ENCODE measurements at places on chromosomes 4 and X. TPM values are rescaled to one million over a fixed set of nuclear protein-coding genes. Genes with fewer than 3 reads are reported as not detected.
A peak's percentile ranks its signal among the peaks of the same experiment; 100 is the strongest.

DNA sequence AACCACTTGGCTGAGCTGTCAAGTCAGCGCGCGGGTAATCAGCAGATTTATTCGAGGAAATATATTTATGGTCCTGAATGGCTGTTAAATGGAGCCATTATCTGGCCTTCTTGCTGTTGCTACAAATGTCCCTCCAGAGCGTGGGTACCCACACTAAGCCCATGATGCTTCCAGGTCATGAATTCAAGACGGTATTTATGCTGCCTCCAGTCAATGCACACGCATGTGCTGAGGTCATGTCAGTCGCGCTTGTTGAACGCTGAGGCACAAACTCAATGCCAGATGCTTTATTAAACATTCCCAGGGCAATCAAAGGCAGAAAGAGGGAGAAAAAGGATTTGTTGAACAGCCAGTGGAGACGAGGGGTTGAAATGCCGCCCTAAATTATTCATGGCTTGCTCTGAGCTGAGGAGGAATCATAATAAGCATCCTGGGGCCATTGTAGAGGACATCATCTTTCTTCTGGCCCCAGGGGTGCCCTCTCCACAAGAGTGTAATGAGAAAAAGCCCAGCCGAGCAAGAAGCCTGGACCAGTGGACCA, 36.1 kb upstream of the CLDN24 start:
- DNase-seq, result no peak

GRCh38 chr4:80382090-80382832, 46.7 kb downstream of the CFAP299 start:
- no peak for DNase-seq

CAMK2D gene
- 97.2 TPM for total RNA-seq

SSX2B gene
- not detected for total RNA-seq

DNA sequence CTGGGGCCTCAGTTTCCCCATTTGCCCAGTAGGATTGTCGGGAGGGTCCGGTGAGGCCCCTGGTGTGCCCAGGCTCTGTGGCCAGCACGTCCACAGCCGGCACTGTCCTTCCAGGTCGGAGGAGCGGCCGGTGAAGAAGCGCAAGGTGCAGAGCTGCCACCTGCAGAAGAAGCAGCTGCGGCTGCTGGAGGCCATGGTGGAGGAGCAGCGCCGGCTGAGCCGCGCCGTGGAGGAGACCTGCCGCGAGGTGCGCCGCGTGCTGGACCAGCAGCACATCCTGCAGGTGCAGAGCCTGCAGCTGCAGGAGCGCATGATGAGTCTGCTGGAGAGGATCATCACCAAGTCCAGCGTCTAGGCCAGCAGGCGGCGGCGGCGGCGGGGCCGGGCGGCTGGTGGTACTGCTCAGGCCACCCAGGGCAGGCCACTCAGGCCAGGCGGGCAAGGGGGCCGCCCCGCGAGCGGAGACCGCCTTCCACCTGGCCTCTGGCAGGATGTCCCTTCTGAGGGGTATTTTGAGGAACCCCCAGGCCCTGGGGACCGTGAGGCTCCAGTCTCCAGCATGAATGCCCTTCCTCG, 6.7 kb downstream of the MSANTD1 start:
- no peak for DNase-seq

FRMPD3 gene
- total RNA-seq, result 5.7 TPM

- DNase-seq, result no peak
Measured at GRCh38 chr4:150348079-150348478, 233.9 kb upstream of the MAB21L2 start.

DNA sequence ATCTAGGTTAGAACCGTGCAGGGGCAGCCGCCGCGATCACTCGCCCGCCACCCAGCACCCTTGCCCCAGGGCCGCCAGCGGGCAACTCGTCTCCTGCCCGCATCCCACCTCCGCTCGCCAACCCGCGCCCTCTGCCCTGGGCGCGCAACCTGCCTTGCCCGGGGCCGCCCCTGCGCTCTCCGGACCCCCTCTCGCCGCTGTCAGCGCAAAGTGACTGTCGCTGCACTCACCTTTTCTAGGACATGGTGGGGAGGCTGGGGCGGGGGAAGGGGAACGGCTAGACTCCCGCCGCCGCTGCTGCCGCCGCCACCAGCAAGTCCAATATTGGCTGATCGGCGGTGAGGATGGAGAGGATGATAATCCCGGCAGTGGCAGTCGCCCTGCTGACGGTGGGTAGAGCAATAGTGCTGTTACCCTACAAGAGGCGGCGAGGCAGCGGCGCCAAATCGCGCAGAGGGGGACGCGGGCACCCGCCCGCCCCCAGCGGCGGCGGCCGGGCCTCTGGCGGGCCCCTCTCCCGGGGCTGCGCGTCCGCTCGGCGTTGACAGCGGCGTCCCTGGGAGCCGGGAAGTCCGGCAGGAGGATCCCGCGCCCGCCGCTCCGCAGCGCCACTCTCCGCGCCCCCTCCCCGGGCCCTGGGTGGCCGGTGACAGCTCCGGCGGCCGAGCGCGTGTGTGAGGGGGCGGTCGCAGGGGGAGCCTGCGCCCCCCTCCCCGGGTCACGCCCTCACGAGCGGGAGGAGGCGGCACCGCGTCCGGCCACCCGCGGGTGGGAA, 2.3 kb upstream of the NR3C2 start:
- DNase-seq, result peak; percentile 25

DNA sequence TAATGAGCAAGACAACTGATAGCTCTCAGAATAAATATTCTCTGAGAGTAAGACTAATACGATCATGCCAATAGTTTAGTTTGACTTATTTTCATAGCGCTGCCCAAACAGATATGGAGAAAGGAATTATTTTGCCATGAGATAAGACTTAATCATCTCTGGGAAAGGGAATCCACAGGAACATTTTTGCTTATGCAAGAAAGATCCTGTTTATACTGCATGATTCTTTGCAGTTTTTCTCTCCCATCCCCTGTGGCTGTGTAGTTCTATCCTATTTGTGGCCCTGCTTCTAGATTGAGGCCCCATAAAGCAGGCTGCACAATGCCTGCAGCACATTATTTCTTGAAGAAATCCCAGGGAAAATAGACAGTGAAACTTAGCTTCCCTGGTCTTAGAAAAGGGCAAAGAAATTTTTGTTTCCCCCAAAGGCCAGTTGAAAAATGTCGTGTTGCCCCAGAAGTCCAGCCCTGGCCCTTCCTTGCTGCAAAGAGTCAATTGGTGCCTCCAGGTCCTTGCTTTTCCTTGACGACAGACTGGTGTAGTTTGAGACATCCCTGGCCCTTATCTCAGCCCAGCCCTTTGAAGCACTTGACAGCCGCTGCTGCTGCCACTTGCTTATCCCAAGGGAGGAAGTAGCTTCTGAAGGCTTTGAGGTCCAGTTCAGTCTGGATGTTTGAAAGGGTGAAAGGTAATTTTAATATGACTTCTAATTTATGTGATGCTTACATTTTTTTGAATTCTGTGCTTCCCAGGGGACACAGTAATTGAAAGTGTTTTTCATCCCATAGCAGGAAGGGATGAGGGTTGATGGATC, 45.0 kb upstream of the SH3RF1 start:
- no peak for DNase-seq

- no peak for DNase-seq
Measured at GRCh38 chrX:2502668-2503519, 2.1 kb upstream of the DHRSX start.

DNA sequence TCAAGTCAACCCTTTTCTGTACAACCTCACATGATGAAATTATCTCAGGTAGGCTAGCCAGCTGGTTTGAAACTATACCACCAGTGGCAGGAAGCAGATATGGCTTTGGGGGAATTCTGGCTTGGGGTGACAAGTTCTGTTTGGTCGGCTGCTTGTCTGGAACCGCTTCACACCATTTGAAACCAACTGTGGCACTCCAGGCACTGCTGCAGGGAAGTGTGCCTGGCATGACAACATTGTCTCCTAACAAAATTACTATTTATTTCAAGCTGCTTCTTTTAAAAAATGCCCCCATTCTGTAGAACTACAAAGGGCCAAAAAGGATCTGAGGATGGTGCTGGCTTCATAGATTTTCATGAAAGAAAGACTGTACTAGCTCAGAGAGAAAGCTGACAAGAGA, 37.1 kb upstream of the GPM6B start:
- DNase-seq, result no peak

Measured in dorsolateral prefrontal cortex (tissue), 122 donors.